Articular chondrocyte of knee joint (primary cell): ENCODE measurements at places on chromosomes 11 and 22. TPM values are rescaled to one million over a fixed set of nuclear protein-coding genes. Genes with fewer than 3 reads are reported as not detected.

Gene SLC35C1
- 9.0 and 11.1 TPM in 2 replicates for total RNA-seq

Gene LARGE2
- total RNA-seq, result not detected in 2 replicates

Gene MS4A2
- not detected in 2 replicates for total RNA-seq

Gene MCHR1
- 0.65 and 2.3 TPM in 2 replicates for total RNA-seq

Gene BET1L
- total RNA-seq, result 22.0 and 23.9 TPM in 2 replicates

Gene SOX6
- 8.4 and 11.6 TPM in 2 replicates for total RNA-seq
